ENCODE measurements at places on chromosomes 2 and 18.
A peak's percentile ranks its signal among the peaks of the same experiment; 100 is the strongest.

- no peak for DNase-seq
Measured at GRCh38 chr2:192025637-192026036, 169.1 kb downstream of the TMEFF2 start.

DNA sequence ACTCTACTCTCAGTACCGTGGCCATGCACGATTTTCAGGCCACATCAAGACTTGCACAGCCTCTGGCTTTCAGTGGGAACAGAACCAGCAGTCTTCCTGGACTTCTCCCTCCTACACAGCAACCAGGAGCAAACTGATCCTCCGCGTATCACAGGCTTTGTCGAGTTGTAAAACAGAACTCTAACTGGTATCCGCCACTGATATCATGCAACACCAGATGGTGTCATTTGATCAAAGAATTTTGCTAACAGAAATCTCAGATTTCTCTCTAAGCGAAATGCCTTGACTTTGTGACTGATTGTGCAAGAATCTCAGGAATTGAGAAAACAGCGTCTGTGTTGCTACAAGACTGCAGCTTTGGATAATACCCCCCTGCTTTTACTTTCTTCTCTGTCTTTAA lies 85.7 kb downstream of the COPS8 start:
- DNase-seq = no peak

DNA sequence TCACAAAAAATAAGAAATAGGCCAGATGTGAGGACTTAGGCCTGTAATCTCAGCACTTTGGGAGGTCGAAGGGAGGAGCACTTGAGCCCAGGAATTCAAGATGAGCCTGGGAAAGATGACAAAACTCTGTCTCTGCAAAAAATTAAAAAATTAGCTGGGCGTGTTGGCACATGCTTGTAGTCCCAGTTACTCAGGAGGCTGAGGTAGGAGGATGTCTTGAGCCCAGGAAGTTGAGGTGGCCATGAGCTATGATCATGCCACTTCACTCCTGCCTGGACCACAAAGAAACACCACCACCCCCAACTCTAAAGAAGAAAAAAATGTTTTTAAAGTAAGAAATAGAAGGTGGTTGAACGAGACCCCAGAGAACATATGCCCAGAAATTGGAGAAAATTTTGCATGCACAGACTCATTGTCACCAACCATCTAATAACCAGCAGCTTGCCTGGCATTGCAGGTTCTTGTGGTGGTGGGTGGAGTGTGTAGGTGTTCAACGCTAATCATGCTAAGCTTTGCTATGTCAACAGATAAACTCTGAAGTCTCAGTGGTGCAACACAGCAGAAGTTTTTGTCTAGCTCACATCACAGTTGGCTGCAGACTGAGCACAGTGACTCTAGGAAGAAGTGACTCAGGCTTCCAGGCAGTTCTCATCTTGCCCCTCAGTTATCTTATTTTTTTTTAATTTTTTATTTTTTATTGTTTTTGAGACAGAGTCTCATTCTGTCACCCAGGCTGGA lies 18.6 kb downstream of the ARL4C start:
- DNase-seq = no peak

DNA sequence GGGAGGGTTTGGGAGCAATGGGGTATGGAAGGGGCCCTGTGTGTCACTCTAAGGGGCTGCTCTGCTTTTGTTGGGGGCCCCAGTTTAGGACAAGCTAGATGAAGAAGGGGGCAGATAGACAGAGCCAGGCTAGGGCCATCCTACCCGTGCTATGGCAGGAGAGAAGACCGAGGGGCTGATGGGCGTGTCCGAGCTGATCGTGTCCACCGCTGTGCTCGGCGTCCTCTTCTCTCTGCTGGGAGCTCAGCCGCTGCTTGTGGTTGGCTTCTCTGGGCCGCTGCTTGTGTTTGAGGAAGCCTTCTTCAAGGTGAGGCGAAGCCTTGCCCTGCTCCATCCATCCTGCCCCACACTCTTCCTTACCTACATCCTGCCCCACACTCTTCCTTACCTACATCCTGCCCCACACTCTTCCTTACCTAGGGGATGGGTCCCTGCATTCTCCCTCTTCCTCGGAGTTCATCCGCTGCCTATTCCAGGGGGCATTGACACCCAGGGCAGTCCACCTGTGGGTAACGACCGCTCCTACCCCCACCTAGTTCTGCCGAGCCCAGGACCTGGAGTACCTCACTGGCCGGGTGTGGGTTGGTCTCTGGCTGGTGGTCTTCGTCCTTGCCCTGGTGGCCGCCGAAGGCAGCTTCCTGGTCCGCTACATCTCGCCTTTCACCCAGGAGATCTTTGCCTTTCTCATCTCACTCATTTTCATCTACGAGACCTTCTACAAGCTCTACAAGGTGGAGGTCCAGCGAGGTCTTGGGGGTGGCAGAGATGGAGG lies 8.9 kb downstream of the SLC4A3 start:
- no peak for DNase-seq

DNA sequence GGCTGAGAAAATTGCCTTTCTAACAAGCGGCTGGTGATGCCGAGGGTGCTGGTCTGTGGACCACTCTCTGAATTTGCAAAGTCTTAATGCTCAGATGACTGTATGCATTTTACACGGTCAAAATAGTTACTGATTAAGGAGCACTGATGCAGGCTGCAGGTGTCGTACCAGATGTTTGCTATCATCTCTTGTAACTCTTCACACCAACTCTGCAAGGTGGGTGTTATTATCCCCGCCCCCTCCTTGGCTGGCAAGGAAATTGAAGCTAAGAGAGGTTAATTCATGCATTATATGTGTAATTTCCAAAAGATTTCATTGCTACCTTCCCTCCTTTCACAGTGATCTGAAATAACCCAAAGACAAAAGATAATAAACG lies 13.0 kb upstream of the LBH start:
- DNase-seq = no peak

DNA sequence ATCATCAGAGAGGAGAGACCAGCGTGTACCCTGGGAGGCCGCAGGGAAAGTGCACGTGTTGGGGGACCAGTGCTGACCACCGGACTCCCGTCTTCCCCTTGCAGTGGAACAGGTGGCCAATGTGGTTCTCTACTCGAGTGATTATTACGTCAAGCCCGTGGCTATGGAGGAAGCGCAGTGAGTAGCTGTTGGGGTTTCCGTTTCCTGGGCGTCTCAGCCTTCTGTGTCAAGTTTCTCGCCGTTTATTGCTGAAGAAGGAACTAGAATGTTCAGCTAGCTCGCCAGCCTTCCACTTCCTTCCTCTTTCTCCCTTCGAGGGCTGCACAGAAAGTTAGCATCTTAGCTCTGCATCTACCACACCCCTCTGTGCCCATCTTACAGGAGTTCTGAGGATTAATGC lies 22.8 kb upstream of the DGKD start:
- DNase-seq = peak; percentile 55
